Omental fat pad (tissue), 4 donors: ENCODE measurements at places on chromosomes 5 and 9.

- DNase-seq = no peak
These were observed 131.8 kb downstream of the LURAP1L start for GRCh38 chr9:12906646-12907045.

- DNase-seq = no peak
These were observed 10.2 kb downstream of the ZNF169 start for GRCh38 chr9:94269264-94269663.

DNA sequence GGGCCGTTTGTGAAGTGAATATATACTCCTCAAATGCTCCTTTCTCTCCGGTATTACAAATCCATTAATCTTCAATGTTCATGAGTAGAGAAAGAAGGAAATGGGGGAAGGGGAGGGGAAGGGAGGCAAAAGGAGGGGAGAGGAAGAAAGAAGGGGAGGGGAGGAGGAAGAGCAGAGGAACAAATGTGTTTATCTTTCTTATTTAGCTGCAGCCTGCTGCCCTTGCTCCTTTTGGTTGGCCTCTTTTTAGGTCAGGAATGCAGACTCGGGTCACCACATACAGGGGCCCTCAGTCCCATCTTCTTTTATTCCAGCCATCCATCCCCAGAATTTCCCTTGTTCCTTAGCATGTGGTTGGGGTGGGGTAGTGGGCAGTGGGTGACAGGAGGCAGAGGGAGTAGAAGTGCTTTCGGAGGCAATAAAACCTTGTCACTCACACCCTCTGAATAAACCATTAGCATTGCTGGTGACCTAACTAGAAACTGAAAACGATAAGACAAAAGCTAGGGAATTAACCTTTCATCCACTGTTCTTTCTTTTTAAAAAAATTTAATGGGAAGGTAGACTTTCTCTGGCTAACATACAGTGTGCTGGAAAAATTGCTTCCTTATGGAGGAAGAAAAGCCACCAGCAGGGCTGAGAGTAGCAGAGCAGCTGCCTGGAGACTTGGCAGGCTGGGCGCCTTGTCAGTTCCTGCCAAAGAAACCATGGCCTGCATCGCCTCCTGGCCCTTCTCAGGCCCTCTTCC is 16.8 kb upstream of the PRLR start:
- no peak for DNase-seq

GRCh38 chr9:107422189-107423185 is 67.1 kb downstream of the KLF4 start:
- peak; percentile 32 for DNase-seq

GRCh38 chr5:91176288-91177016 is 206.7 kb downstream of the ARRDC3 start:
- DNase-seq = no peak
